Right renal cortex interstitium (tissue), 3 donors: ENCODE measurements at places on chromosomes 11 and 22.

- no peak for DNase-seq
These were observed 20.1 kb downstream of the TSPAN18 start for GRCh38 chr11:44746894-44747293.

- no peak for DNase-seq
These were observed 552.8 kb upstream of the CCDC179 start for GRCh38 chr11:23413057-23413456.

DNA sequence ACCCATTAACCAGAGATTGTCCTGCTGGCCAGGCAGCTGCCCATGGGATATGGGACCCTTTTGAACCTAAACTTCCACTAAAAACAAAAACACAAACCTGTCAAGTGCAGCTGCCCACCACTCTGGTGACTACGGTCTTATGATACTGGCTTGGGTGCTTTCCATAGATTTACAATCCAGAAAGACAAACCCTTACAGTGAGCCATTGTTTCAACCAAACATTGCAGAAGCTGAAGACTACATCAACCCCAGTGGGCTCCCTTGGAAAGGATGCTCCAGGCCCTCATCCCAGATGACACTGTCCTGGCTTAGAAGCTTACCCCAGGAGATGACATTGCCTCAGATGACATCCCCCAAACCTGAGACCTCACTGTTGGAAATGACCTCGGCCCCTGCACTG lies 56.9 kb upstream of the WNT11 start:
- DNase-seq: no peak

DNA sequence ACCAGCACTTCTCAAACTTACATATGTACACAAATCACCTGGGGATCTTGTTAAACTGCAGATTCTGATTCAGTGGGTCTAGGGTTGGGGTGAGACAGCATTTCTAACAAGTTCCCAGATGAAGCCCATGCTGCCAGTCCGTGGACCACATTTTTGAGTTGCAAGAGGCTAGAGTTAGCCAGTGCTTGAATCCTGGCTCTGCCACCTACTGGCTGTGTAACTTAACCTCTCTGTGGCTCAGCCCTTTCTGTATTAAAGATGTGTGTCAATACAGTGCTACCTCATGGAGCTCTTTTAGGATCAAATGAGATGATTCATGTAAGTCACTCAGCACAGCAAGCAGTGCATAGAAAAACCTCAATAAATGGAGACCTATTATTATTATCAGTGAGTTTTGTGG lies 90.2 kb upstream of the ISX start:
- no peak for DNase-seq

GRCh38 chr11:115456019-115456418 lies 48.2 kb downstream of the CADM1 start:
- no peak for DNase-seq

DNA sequence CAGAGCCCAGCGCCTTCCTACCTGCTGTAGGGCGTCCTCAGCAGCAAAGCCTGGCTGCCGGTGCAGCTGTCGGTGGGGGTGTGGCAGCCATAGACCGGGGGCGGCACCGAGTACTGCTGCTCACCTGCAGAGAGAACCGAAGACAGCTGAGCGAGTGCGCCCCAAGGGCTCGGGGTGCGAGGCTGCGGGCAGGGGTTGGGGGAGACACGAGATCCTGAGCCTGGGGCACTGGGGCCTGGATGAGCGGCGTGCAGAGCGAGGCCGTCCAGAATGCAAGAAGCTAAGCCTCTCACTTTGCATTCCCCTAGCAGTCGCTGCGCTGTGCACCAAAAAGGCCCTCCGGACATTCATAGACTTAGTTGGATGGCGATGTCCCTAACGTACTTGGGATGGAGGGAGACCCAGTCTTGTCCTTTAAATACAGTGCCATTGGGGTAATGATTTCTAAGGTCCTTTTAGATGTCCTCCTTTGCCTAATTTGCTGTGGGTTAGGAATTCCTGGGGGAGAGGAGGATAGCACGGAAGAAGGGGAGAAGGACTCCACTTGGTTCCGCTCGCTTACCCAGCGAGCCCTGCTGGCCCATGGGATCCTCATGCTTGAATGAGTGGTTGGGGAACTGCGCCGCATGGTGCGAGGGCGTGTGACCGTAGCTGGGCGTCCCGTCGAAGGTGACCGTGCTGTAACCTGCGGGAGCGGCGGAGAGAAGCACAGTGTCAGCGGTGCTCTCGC lies 7.2 kb downstream of the WT1 start:
- no peak for DNase-seq

DNA sequence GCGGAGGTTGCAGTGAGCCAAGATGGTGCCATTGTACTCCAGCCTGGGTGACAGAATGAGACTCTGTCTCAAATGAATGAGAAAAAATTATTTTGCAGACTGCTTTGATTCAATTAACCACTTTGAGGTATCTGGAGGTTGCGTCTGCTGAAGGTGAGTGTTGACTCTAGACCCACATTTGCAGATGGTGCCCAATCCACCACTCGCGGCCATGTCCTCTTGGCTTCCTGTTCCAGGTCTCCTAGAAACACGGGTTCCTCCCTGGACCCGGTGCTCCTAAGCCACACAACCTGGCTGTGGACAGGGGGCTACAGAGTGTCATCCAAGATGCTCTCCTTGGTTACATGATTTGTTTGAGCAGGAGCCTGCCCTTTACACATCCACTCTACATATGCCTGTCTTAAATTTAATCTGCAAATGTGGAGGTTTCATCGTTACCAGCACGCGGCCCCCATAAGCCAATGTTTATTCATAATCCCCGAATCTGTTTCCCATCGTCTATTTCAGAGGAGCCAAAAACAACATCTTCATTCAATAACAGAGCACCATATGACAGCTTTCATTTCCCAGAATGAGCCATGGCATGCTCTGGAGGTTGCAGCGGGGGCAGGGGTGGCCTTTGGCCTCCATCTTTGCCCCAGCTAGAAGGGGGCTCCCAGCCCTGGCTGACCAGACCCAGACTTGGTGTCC lies 377.2 kb downstream of the CTTN start:
- DNase-seq: no peak

DNA sequence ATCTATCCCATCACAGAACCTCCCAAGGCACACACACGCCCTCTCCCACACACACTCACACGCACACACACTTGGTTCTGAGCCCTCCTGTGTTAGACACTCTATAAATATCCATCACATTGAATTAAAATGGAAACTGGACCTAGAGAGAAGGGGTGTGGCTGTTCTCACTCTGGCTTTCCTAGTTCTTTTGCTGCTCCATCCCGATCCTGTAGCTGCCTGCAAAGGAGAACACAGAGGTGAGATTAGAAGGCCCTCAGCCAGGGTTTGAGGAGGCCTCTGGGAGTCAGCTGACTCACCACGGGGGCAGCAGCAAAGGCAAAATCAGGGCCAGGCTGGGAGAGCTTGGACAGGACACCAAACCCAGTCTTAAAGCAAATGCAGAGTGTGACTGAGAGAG lies 192.3 kb upstream of the CADM1 start:
- no peak for DNase-seq

- no peak for DNase-seq
These were observed 20.5 kb upstream of the APOL5 start for GRCh38 chr22:35697142-35697541.

GRCh38 chr11:11668781-11669180 lies 47.0 kb upstream of the GALNT18 start:
- no peak for DNase-seq

- DNase-seq: no peak
These were observed 41.0 kb upstream of the MS4A8 start for GRCh38 chr11:60658409-60658808.

DNA sequence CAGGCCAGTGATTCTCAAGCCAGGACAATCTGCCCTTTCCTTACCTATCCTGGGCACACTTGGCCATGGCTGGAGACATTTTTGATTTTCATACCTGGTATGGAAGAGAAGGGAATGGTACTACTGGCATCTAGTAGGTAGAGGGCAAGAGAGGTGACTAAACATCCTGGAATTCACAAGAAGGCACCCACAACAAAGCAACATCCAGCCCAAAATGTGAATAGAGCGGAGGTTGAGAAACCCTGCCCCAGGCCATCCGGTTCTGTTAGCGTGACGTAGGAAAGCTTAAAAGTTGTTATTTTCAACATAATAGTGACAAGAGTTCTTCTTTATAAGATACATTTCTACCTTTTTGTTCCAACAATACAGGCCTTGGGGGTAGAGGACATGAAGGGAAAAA lies 114.9 kb upstream of the ALX4 start:
- DNase-seq: no peak

GRCh38 chr11:78465169-78465942 lies 47.7 kb upstream of the GAB2 start:
- no peak for DNase-seq

DNA sequence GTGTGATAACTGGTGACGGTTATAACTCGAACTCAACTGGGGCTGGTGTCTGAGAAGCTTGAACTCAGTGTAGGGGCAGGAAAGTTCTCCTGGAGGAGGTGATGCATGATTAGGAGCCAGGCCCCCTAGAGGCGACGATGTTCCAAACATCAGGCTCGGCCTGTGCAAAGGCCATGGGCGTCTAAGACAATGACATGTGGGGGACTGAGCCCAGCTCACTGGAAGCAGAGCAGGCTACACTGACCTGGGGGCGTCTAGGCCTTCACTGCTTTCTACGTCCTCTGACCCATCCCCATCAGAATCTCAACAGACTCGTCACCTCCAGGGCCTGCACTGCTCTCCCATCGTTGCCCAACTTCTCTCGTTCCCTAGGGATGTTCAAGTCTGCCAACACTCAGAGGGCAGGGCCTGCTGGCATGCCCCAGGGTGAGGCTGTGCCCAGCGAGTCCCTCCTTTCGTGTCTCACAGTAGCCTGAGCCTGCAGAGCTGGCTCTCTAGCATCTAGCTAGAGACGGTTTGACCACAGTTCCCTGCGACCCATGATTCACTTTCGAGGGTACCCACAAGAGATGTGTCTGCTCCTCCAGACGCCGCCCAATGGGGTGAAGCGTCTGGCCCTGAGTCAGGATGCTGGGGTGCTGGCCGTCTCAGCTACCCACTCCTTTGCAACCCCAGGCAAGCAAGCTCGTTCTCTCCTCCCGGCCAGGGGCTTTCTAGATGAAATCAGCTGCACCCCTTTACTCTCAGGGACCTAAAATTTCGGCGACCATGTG lies 1.1 kb upstream of the ATG16L2 start:
- DNase-seq: no peak

- DNase-seq: no peak
These were observed 972 bp upstream of the TSSC4 start for GRCh38 chr11:2399488-2400068.

- no peak for DNase-seq
These were observed 115.9 kb downstream of the TBC1D22A start for GRCh38 chr22:46878191-46878948.

GRCh38 chr11:66958956-66959274 lies 732 bp upstream of the PC start:
- no peak for DNase-seq

DNA sequence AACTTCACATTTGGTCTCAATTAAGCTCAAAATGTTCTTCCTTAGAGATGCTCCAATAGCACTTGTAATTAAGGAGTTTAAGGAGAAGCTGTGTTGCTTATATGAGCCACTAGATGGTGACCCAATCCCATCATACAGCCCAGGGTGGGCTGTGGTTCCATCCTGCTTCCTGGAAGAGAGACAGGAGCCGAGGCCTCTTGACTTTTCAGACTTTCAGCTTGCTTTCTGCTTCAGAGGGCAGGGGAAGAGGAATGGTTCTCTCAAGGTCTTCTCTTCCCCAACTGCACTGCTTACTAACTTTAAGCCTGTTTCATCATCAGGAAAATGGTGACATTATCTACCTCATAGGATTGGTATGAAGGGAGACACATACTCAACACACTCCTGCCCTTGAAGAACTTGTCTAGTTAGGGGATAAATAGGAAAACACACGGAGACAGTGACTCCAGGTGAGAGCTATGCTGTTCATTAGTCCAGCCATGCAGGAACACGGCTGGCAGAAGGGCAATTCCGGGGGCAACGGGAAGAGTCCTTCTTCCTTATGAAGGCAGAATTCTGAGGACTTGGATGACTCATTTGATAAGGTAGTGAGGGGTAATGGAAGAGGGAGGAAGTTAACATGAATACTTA lies 20.1 kb downstream of the TMEM218 start:
- DNase-seq: peak; percentile 60

DNA sequence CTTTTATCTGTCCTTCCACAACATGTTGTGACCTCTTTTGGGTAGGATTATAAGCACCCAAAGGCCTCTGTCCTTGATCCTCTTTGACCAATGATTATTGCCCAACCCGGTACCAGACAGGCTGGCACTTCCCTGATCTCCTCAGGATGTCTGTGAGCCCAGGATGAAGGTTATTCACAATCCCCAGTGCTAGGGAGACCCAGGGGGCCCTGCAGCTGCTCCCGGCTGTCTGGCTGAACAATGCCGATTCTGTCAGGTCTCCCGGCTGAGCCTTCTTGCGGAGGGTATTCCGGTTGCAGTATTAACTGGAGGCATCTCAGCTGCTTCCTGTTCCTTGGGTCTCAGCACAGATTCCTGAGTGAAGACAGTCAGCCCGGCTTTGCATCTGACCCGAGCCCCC lies 71.2 kb upstream of the CDON start:
- DNase-seq: no peak

DNA sequence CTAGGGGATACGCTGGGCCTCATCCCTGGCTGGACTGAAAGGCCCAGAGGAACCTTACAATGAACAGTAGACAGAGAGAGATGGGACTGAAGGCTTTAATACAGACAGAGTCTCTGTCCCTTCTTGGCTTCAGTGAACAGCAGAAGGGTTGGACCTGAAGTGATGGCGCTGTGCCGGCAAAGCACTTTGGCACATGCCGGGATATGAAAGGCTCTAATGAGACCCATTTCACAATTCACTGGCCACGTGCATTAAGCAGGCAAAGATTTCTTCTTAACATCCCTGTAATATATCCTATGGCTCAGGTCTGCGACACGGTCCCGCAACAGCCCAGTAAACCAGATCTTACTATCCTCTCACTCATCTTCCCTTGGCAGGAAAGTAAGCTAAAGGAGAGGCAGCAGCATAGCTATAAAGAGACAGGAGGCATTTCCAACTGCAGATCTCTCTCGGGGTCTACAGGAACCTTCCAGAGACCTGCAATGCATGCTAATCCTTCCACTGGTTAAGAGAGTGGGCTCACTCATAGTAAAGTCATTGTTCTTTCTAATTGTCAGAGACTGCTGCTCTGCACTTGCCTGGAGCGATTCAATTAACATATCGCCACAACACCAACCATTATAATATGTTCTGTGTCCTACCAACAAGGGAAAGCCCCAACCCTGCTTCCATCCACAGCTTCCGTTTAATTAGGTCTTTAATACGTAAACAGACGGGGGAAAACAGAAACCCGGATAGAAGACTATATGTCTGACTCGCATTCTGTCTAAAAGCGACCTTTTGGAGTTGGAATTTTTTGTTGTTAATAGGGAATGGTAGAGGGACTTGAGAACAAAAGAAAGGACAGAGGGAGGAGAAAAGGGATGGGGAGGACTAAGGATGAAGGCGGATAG lies 1179.0 kb downstream of the LRRC4C start:
- no peak for DNase-seq

GRCh38 chr11:2776351-2777061 lies 76.7 kb upstream of the KCNQ1OT1 start:
- no peak for DNase-seq

GRCh38 chr11:78952890-78953289 lies 378.2 kb upstream of the NARS2 start:
- DNase-seq: no peak

GRCh38 chr11:79263001-79263400 lies 177.8 kb downstream of the TENM4 start:
- DNase-seq: no peak

- no peak for DNase-seq
These were observed 1.8 kb downstream of the ADSL start for GRCh38 chr22:40348025-40348658.

GRCh38 chr11:17135916-17136683 lies 58.6 kb upstream of the RPS13 start:
- no peak for DNase-seq
